ENCODE measurements at places on chromosomes 5 and 9.

- DNase-seq = no peak
Observed at GRCh38 chr5:107376546-107377276, 294.0 kb downstream of the EFNA5 start.

GRCh38 chr9:96779089-96779488, 1.2 kb upstream of the ZNF510 start:
- DNase-seq = no peak

DNA sequence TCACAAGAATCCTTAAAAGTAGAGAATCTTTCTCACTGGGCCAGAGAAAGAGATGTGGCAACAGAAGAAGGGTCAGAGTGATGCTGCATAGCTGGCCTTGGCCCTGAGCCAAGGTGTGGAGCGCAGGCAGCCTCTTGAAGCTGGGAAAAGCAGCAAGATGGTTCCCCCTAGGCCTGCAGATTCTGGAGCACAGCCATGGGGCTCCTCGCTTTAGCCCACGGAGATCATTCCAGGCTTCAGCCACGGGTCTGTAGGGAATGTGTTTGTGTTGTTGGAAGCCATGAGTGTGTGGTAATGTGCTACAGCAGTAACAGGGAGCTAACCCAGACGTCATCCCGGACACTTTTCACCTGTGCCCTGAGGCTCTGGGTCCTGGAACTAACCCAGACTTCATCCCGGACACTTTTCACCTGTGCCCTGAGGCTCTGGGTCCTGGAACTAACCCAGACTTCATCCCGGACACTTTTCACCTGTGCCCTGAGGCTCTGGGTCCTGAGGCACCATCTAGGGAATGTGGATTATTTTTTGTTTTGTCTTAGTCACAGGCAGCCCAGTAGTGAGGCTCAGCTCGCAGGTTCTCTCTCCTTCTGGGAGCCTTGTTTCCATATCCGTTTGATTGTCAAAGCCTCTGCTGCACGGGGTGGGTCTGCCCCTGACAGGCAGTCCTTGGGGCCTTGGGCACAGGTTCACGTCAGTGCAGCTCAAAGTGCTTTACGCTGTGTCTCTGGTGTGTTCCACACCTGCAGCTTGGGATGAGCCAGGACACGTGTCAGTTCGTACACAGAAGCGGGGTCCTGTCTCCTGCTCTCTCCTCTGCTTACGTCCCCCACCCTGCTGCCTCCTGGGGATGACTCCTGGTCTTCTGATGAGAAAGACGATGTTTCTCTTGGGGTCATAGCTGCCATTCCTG, 56.3 kb upstream of the EXOC3 start:
- DNase-seq = no peak

DNA sequence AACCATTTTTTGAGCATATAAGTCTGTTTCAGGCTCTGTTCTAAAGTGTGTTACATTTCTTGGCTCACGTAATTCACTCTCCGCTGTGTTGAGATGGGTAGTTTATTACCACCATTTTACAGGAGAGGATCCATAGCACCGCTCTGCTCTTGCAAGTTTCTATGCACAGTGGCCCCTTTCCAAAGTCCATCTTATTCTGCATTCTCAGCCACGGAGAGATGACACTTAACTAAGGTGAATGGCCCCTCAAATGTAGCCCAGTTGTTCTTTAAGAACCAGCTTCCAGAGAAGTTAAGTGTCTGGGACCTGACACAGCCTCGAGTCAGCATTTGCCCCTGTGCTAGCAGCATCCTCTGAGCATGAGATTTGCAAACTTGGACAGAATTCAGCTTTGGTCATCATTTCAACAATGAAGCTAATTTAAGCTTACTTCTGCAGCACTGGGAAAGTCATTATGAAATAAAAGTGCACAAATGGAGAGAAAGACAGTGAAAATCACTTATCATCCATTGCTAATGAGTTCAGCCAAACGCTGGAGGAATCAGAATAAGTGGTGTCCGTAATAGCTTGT, 61.9 kb downstream of the FAM78A start:
- DNase-seq = no peak

DNA sequence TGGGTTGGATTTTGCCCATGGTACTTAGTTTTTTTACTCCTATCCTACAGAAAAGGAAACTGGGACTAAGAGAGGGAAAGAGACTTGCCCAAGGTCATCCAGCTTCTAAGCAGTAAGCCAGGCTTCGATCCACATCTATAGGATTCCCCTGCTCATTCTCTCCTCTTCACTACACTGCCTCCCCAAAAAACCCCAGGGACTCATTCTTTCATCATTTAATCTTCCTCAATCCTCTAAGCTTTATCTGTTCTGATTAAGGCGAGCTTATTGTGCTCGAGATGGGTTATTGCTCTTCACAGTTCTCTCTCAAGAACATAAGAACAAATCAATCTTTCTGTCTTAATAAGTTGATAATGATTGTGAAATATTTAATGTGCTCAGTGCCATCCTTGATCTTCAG, 511.1 kb upstream of the BRINP1 start:
- DNase-seq = no peak

DNA sequence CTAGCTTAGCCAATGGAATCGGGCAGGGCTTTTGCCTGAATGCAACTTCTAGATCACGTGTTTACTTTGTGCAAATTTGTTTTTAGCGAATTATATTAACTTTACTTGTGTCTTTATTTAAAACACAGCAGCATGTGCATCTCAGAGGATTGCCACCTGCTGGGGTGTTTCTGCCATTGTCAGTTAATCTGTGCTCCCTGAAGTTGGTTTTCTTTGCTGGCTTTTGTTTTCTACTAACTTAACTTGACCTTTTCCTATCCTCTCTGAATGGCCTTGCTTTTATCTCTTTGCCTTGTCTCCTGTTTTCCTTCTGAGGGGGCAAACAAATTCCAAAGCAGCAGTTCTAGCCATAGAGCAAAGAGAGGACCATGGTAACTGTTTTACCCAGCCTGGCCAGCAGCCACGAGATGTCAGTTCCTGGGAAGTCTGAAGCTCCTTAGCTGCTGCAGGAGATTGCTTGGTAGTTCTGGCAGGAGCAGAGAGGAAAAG, 67.6 kb downstream of the ARHGEF28 start:
- peak; percentile 2 for DNase-seq

DNA sequence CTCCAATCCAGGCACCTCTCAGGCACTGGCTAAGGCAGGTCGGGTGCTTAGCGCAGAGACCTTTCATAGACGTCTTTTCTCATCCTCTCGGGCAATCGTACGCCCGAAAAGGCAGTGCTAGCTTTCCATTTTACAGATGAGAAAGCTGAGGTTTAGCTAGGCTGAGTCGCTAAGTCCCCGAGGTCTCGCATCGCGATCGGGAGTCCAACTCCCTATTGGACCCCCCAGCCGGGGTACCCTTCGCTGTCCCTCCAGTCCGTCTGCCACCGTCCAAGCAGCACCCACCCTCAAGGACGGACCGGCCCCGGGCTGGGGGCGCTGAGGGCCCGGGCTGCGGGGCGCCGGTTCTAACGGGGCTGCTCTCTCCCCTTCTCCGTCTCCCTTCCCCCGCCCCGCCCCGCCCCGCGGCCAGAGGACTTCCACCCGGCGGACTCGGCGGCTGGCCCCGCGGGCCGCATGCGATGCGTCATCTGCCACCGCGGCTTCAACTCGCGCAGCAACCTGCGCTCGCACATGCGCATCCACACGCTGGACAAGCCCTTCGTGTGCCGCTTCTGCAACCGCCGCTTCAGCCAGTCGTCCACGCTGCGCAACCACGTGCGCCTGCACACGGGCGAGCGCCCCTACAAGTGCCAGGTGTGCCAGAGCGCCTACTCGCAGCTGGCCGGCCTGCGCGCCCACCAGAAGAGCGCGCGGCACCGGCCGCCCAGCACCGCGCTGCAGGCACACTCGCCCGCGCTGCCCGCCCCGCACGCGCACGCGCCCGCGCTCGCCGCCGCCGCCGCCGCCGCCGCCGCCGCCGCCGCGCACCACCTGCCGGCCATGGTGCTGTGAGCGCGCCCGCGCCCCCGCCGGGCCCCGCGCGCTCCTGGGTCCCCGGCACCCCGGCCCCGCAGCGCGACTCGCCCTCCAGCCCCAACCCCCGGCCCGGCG, 12.5 kb upstream of the EXOSC2 start:
- peak; percentile 56 for DNase-seq

DNA sequence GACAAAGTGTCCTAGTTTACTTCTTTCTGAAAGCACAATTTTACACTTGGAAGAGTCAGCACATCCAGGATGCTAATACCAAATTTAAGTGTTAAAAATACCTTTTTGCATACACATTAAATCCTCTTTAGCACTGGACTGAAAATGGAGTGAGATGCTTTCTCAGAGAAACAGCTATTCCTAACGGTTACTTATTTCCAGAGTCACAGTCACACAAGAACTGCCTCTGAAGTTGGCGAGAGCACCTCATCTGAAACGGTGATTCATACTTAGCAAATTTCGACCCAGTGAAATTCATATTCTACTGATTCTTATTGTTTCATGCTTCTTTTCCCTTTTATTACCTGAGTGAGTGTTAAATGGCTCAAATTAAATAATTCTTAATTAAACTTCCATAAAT, 12.2 kb downstream of the CDH18 start:
- DNase-seq = no peak

- DNase-seq = no peak
Observed at GRCh38 chr5:141476132-141476911, 556 bp downstream of the PCDHGC3 start.

GRCh38 chr5:178455480-178455835, 134.7 kb downstream of the COL23A1 start:
- DNase-seq = no peak

- no peak for DNase-seq
Observed at GRCh38 chr5:122629121-122629677, 145.7 kb upstream of the SNX2 start.

- no peak for DNase-seq
Observed at GRCh38 chr5:115324021-115324420, 27.6 kb upstream of the CCDC112 start.

DNA sequence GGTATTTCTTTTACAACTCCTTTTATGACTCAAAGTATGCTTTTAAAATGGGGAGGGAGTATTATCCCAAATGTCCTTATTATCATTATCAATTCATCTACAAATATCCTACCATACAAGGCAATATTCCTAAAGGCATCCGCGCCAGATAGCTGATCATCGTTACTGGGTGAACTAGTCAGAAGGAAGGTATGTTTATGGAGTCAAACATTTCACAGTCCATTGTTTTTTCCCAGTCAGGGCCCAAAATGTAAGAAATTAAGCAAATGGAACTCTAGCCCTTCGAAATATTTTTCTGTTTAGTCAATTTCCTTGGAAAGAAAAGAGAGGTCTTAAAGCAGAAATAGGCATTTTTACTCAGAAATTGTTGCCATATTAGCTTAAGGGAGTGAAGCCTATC, 188.5 kb upstream of the CCNG1 start:
- no peak for DNase-seq

GRCh38 chr5:1172670-1173404, 28.6 kb upstream of the SLC6A19 start:
- DNase-seq = peak; percentile 54

DNA sequence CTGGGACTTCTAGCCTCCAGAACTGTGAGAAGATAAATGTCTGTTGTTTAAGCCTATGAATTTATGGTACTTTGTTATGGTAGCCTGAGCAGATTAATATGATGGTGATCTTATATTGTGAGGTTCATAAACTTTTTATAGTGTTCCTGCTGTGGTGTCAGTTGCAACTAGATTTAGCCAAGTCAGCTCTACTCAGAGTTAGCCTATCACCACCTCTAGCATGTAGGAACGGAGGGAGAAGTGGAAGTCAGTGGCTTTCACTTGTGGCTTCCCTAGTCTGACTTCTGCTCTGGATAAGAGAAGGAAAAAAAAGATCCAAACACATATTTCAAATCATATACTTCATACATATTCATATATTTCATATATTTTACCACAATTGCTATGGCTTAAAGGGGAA, 6.6 kb downstream of the POC5 start:
- DNase-seq = no peak

DNA sequence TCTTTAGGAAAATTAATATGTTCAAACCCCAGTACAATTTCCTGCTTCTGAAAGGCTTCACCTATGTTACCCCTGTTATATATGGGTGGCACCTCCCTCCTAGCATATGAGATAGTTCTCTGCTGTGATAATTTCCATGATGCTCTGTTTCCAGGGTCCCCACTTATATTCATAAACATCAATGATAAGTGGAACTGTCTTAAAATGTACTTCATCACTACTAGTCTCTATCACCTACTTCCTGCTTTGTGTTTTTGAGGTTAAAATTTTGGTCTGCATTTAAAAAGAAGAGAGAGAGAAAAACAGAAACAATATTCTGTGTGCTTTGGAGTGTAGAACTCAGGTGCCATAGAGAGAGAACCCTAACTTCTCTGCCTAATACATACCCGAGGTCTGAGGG, 234.7 kb downstream of the HTR1A start:
- DNase-seq = no peak

GRCh38 chr5:10775646-10776045, 14.6 kb upstream of the DAP start:
- DNase-seq = no peak

DNA sequence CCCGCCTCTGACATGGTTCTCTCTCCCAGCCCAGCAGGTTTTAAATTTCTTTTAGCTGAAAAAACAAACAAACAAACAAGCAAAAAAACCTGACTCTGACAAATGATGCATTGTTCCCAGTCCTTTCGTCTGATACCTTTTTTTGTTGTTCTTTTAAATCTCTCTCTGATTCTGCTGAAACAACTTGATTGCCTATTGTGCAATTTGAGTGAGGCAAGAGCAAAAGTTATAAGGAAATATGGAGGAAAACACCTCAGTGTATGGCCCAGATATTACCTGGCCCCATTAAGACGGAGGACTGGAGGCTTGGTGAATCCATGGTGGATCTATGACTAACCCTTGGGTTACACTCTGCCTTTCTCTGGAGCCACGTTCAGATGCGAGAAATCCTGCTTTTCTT, 164.0 kb downstream of the MELK start:
- no peak for DNase-seq

DNA sequence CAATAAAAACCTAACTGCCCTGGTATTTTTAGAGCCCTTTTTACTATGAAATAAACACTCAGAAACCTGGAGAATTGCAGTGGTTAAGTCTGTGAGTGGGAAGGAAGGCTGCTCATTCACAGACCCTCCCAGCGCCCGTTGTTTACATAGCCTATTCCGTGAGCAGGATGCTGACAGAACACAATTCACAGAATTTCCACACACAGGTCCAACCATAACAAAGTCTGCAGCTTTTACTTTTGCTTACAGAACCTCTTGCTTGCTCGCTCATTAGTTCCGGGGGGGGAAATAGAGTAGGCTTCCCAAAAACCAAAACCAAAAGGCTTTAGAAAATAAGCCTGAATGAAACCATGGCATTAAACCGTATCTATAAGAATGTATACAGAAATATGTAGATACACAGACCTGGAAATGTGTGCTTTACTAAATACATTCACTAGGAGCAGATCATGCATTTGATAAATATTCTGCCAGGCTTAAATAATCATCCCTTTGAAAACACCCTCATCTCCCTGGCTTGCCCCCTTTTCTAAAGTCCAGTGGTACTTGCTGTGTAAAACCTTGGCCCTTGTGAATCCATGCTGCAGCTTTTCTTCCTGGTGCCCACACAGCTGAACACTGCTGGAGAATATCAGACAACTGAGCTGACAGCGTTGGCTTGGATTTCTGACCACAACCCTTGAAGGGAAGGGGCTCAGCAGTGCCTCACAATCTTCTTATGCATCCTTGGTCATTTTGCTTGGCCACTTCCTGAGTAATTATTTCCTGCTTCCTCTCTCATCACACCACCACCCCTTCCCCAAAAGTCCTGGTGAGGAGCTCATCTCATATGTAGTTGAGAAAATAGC, 128.0 kb downstream of the FANCC start:
- DNase-seq = peak; percentile 4

GRCh38 chr9:37566716-37567115, 9.5 kb downstream of the FBXO10 start:
- no peak for DNase-seq
